Mammary epithelial cell (primary cell): ENCODE measurements at places on chromosomes 5 and 9. TPM values are rescaled to one million over a fixed set of nuclear protein-coding genes. Genes with fewer than 3 reads are reported as not detected.

The TERT gene
- total RNA-seq = not detected in 2 replicates

The PROB1 gene
- total RNA-seq = 0.38 and 0.61 TPM in 2 replicates

The IL17B gene
- 0.50 TPM for total RNA-seq

The ZNF483 gene
- 1.3 and 2.1 TPM in 2 replicates for total RNA-seq

The ZFP2 gene
- 0.16 TPM in 1 of 2 replicates, not detected in the other for total RNA-seq

The HMGCR gene
- total RNA-seq = 56.9 and 142 TPM in 2 replicates

The PCDHGC4 gene
- total RNA-seq = 2.7 TPM

The MRPL50 gene
- 13.0 TPM for total RNA-seq

The NR5A1 gene
- not detected for total RNA-seq

The PHF24 gene
- total RNA-seq = 0.24 and 0.67 TPM in 2 replicates

The GAPT gene
- total RNA-seq = not detected in 2 replicates

The PLAC8L1 gene
- 0.96 TPM in 1 of 2 replicates, not detected in the other for total RNA-seq

DNA sequence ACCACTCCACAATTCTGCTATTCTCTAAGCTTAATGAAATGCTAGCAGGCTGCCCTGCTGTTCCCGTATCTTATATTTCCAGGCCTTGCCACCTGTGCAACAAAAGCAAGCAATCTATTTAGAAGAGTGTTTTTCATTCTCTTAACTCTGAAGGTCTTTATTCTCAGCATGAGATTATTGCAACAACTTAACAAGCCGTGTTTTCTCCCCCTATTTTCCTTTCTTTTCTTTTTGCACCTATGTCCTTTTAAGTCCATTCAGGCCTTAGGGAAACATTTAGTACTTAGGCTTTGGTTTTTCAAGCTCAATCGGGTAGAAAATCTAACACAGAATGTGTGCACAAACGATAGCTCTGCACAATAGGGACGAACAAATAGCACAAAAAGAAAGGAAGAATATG, 89.6 kb upstream of the DMRTA1 start:
- no peak for DNase-seq

- DNase-seq = peak; percentile 68
Measured at GRCh38 chr9:87280421-87280820, 217.2 kb upstream of the DAPK1 start.

DNA sequence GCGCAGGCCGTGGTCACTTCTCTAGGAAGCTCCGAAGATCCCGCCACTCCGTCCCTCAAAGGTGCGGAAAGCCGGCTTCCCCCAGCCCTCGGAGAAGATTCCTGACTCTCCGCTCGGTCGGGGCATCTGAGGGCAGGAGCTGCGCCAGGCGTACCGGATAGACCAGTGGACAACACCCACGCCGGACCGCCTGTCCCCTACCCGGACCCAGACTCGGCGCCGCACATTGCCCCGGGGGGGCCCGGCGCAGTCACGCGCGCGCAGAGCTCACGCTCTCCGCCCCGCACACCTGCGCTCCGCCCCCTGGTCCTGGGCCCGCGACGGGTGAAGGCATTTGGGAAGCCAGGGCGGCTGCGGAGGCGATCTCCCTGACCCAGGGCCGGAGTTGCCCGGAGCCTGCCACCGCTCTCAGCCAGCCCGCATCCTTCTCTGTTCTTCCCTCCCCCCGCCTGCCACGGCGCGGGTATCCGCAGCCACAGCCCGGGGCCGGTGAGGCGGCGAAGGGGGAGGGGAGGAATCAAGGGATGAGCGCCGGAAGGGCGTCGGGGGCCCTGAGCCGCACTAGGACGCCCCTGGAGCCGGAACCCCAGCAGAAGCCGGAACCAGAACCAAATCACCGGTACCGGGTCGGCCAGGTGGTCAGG, 448 bp downstream of the RELL2 start:
- no peak for DNase-seq

DNA sequence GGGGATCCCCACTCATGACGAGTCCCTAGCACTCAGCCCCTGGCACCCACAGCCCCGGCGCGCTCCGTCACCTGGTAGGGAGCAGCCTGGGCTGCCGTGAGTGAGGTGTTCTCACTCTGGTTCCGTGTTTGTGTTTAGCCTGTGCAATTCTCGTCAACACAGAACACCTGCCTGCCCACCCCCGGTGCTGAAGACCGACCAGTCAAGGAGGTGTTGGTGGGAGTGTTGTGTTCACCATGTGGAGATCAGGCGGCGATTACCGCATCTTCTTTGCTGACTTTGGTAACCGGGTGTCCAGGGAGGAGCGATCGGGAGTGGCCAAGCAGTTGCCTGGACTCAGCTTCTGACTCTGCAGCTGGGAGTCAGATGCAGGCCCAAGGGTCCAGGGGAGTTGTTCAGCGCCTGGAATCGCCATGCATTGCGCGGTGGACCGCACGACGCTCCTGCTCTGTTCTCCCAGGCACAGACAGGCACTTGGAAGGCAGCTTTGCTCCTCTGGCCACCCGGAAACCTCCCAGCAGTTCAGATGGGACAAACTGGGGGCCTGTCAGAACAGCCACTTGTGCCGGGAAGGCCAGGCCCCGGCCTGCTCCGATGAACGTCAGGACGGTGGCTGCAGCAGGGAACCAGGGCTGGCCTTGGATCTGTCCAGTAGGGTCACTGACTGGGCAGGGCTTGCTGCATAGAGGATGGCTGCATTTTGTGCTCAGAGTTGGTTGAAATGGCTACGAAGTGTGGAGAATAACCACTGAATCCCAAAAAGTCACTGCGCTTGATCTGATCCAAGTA, 28.2 kb downstream of the EXOC3 start:
- no peak for DNase-seq

DNA sequence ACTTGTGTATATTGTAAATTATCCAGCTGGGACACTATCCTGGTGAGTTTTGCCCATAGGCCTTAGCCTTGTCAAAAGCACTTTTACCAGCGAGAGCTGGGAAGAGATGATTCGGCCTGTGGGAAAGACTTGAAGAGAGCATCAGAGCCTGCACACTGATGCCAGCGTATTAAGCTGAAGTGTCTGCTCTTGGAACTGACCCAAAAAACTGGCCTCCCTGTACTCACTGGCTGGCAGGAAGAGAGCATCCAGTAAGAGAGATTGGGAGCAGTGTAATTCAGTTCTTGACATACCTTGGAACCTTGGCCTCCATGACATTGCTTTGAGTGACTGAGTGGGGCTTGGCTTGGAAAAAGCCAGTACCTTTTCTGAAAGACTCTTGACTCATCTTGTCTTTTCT, 73.7 kb downstream of the ZNF462 start:
- DNase-seq = no peak

DNA sequence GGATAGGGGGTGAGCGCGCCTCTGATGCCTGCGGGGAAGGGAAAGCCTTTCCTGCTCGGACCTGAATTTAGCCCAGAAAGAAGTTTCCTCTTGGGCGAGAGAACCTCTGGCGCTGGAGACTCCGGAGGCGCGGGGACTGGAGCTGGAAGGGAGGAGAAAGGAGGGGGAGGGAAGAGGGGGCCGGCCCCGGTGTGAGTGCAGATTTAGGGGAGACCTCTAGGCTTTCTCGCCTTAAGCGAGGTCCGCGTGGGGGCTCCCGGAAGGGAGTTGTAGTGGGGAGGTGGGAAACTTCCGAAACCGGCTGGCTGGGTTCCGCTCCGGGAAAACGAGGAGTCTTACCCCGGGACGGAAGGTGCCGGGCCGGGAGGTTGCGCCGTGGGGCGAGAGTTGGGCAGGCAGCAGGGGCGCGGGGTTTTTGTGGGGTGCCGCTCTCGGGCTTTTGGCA, 1.3 kb downstream of the PCSK5 start:
- peak; percentile 42 for DNase-seq

- DNase-seq = no peak
Measured at GRCh38 chr5:10396552-10396951, 43.1 kb downstream of the MARCHF6 start.

- DNase-seq = peak; percentile 42
Measured at GRCh38 chr5:132526290-132526973, 16.9 kb downstream of the IL5 start.

GRCh38 chr5:7462758-7463157, 66.8 kb downstream of the ADCY2 start:
- no peak for DNase-seq

GRCh38 chr9:72952914-72953313, at the start of gene ALDH1A1:
TSS of gene ALDH1A1 (minus strand) at chr9:72953053. CDS start at chr9:72953000, 53 bp downstream.
- DNase-seq = peak; percentile 10

DNA sequence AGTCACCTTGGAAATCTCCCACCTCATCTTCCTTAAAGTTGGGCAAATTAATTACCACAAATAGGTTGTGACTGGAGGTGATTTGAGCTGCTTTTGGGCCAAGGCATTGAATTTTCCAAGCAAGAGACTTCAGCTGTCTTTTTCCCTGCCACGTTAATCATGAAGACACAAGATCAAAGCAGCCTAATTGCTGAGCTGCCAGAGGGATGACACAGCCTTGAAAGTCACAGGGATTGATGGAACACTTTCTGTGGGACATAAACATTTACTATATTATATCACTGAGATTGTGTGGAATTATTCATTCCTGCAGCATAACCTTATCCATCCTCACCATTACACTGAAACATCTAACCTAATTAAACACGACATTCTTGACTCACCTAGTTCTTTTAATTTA, 172.2 kb downstream of the FAM170A start:
- no peak for DNase-seq

GRCh38 chr5:9278921-9279603, 266.8 kb downstream of the SEMA5A start:
- no peak for DNase-seq

GRCh38 chr5:145922059-145922458, 14.3 kb upstream of the SH3RF2 start:
- peak; percentile 74 for DNase-seq

- DNase-seq = peak; percentile 23
Measured at GRCh38 chr5:55407059-55407684, 99.4 kb downstream of the MTREX start.

- no peak for DNase-seq
Measured at GRCh38 chr9:75918909-75919308, 28.4 kb downstream of the PCSK5 start.

DNA sequence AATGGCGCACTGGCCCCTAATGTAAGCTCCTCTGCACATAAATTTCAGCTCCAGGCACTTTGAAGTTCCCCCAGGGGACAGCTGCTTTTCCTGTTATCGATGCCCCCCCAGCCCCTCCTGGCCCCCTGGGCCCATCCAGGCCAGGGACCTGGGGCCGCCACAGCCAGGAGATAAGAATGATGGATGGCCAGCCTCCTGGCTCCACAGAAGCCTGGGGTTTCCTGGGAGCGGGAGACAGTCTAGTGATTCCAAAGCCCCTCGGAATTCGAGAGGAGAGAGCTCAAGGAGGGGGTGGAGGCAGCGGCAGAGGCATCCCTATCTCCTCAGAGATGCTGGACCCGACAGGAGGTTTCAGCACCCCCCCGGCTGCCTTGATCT, 98.4 kb upstream of the HAND1 start:
- DNase-seq = no peak

GRCh38 chr9:129141066-129142041, 30.1 kb downstream of the PTPA start:
- peak; percentile 69 for DNase-seq

DNA sequence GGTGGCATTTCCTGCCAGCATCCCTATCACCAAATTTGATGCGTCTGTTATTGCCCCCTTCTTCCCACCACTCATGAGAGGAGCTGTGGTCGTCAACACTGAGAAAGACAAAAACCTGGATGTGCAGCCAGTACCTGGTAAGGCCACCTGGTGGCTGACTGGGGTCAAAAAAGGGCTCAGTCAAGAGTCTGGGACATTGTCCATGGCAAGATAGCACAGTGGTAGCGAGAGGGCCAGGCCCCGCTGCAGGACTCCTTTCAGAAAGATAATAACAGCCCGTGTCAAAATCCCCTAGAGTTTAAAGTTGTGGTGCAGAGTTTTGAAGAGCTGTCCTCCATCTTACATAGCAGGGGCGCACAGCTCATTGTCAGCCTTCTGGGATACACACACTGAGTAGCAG, 40.8 kb downstream of the CSF1R start:
- no peak for DNase-seq

DNA sequence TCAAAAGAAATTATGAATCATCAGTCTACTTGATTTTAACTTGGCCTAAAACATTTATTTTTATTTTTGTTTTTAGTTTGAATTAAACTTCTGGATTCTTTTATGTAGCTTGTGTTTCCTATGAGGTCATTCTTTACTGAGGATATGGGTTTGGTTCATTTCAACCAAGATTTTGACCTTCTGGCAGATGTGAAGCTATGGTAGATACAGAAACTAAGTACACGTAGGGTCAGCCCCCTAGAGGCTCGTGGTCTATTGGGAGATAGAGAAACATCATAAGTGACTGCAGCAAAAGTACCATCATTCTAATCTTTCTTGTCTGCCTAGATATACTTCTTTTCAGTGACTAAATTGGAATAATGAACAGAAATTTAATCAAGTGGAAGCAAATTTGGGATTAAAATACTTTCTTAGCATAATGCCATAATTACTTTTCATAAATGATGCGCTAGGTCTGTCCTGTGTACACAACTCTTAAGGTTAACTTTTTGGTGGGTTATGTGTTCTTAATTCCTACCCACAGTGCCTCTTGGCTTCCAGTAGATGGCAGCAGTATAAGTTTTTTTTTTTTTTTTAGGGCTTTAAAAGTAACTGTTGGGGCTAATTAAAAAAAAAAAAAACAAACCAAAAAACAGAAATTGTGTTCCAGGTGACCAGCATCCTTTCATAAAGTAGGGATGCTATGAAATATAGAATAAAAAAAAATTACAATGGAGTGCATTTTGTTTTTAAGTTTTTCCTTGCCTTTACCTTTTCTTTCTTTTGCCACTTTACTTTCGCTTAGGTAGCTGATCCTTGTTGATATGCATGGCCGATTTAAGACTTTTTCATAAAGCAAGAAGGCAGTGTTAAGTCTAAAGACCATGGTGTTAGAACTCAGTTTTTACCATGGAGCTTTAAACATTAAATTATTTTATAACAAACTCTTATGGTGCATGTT, 49.9 kb downstream of the LRRTM2 start:
- no peak for DNase-seq
